Fibroblast of the aortic adventitia (primary cell): ENCODE measurements at places on chromosomes 7 and 10. TPM values are rescaled to one million over a fixed set of nuclear protein-coding genes. Genes with fewer than 3 reads are reported as not detected.

Gene NACAD
- 3.6 and 5.5 TPM in 2 replicates for total RNA-seq

Gene CASD1
- total RNA-seq, result 4.9 and 18.7 TPM in 2 replicates

Gene EN2
- under 0.01 TPM in 1 of 2 replicates, not detected in the other for total RNA-seq

Gene LAMB1
- 332 and 467 TPM in 2 replicates for total RNA-seq

Gene PNLIPRP2
- total RNA-seq, result not detected in 2 replicates

Gene XRCC2
- 1.1 and 8.1 TPM in 2 replicates for total RNA-seq

Gene NXPH1
- total RNA-seq, result not detected in 2 replicates

Gene AKR1C4
- not detected in 2 replicates for total RNA-seq

Gene ZNF282
- 15.5 and 31.9 TPM in 2 replicates for total RNA-seq
